ENCODE measurements at places on chromosomes 13 and 19.

GRCh38 chr13:28440774-28441504 lies 54.0 kb downstream of the FLT1 start:
- DNase-seq, result no peak

GRCh38 chr13:21066946-21067345 lies 5.6 kb upstream of the LATS2 start:
- DNase-seq, result peak; percentile 63

DNA sequence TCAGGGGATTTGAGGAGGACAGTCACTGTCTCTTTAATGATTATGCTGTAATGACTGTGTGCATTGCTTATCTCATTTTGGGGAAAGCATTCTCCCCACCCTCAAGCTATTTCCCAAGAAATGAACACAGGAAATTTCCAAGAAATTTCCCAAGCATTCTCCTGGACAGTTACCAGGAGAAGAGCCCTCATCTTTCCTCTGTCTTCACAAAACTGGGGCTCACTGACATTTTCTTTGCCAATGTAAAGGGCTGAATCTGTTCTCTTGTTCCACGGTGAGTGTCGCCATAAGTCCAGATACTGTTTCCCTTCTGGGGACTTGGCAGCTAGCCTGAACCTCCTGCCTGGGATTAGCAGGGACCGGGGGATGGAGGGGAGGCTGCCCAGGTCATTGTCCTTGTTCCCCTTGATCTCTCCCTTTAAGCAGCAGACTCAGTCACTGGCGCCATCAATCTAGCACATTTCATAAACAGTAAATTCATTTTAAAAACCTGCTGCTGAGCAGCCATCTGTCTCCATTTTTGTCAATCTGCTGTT lies 172.8 kb downstream of the DNAJC15 start:
- DNase-seq, result no peak

- peak; percentile 86 for DNase-seq
Observed at GRCh38 chr19:8484331-8484894, 18.0 kb downstream of the PRAM1 start.

DNA sequence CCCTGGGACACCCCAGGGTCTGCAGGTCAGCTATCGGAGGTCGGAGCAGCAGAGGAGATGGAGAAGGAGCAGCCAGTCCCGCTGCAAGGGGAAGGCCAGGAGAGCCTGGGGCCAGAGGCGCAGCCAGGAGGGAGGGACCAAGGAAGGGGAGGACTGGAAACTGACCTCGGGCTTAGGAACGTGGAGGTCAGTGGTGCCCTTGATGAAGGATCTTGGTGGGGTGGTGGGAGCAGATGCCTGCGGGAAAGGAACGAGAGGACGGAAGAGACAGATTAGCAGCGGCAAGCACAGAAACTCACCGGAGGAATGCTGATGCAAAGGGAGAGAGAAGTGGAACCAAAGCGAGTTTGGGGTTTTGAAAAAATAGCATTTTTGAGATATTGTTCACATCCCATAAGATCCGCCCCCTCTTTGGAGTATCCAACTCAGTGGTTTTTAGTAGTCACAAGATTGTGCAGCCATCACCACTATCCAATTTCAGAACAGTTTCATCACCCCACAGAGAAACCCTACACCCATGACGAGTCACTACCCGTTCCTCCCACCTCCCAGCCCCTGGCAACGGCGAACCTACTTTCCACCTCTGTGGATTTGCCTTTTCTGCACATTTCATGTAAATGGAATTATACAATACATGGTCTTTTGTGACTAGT lies 22.1 kb downstream of the PLEKHF1 start:
- peak; percentile 77 for DNase-seq

GRCh38 chr13:20294497-20294896 lies 62.4 kb upstream of the GJB6 start:
- peak; percentile 2 for DNase-seq

DNA sequence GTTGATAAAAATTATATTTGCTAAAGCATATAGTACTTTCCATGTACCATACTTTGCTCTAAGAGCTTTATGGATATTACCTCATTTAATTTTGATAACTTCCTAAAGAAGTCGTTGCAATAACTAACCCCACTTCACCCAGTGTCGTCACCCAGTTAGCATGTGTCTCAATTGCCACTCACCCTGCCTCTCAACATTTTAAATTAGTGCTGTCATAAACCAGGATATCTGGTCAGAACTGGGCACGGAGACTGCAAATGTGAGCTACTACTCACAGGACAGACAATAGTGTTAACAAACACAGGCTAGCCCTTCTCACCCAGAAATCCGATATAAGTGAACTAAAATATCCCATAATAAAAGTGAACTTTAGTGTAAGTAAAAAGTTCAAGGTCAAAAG lies 430.6 kb downstream of the KLF12 start:
- DNase-seq, result no peak

DNA sequence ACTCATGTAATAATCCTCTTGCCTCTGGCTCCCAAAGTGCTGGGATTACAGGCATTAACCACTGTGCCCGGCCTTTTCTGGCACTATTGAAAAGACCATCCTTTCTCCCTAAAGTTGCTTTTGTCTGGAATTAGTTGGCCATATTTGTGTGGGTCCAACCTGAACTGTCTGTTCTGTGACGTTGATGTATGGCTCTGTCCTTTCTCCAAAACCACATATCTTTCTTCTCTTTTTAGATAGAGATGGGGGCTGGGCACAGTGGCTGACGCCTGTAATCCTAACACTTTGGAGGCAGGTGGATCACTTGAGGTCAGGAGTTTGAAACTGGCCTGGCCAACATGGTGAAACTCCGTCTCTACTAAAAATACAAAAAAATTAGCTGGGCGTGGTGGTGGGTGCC lies 17.9 kb downstream of the DNM2 start:
- no peak for DNase-seq

GRCh38 chr19:4738734-4739133 lies 15.1 kb upstream of the DPP9 start:
- DNase-seq, result no peak

GRCh38 chr13:67283637-67284036 lies 53.5 kb upstream of the PCDH9 start:
- DNase-seq, result no peak

GRCh38 chr13:79989217-79989661 lies 351.7 kb downstream of the SPRY2 start:
- DNase-seq, result no peak

DNA sequence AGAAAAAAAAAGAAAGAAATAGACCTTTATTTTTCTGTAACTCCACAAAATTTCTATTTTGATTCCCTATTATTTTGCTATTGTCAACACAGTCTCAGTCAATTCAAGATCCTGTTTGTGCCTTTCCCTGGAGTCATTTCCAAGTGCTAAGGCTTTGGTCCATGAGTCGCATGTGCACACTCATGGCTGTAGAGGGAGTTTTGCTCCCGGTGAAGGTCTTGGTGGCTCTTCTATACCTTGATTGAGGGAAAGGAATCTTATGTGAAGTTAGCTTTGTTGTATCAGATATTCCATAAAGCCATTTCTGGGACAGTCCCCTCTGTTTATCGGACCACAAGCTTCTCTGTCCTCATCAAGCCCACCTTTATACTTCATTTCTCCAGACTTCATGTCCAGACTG lies 58.7 kb upstream of the ALOX5AP start:
- no peak for DNase-seq

DNA sequence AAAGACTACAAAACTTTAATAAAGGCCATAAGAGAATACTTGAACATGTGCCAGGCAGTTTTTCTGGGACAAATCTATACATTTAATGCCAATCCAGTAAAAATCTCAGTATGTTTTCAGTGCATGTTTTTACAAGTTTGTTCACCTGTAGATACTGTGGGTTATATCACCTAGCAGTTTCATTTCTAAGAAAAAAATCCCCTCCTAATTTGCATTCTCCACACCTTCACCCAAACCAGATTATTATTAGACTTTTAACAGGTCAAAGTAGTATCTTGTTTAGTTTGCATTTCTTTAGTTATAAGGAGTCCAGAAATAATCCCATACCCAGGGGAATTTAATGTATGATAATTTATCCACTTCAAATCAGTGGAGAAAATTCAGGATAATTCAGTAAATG lies 17.0 kb upstream of the LPAR6 start:
- no peak for DNase-seq

DNA sequence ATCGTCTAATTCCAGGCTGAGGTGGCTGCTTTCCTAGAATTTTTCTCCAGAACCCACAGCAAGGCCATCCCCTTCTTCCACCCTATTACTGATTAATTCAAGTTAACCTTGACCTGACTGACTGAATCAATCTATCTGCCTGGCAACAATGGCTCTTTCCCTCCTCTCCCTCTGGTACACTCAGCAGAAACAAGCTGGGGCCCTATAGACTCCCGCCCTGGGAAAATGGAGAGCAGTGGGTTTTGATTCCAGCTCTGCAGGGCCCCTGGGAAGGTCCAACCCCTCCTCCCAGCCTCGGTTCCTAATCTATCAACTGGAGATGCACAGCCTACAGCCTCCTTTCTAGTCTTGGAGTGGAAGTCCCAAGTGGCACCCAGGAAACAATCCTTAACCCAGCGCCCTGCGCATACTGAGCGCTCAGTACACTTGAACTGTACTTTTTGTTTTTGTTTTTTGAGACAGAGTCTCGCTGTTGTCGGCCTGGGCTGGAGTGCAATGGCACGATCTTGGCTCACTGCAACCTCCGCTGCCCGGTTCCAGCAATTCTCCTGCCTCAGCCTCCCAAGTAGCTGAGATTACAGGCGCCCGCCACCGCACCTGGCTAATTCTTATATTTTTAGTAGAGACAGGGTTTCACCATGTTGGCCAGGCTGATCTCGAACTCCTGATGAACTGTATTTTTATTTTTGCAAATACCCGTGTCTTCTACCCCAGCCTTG lies 5.2 kb upstream of the C3 start:
- no peak for DNase-seq

GRCh38 chr13:28805193-28805819 lies 14.8 kb upstream of the MTUS2 start:
- DNase-seq, result peak; percentile 64

GRCh38 chr13:58933475-58933874 lies 1230.3 kb downstream of the DIAPH3 start:
- no peak for DNase-seq

DNA sequence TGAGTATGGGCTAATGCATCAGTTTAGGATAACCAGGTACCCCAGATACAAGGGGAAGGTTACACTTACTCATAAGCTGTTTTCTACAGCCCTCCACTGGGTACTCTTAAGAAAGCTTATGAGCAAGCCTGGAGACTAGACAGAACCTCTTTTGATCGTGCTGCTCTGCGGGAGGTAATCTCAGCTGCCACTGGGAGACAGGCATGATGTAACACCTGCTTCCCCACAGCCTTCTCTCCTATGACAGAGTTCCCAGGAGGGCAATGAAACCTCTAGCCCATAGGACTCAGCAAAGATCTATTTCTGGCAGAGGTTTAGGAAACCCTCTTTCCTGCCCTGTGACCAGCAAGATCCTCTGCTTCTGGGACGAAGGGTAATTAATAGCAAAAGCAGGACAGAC lies 65.6 kb downstream of the WASF3 start:
- DNase-seq, result no peak

DNA sequence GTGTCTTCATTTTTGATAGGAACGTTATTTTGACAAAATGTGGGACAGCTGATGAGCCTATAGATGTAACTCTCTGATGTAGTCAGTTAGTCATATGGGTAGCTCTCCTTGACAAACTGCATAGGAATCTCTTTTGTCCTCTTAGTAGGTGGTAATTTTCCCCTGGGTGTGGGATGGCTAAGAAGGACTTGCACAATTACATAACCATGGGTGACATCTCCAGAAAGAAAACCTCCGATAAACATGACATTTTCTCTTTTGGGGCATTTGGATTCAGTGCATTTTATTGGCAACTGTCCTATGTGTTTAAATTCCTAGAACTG lies 41.8 kb downstream of the IGFL3 start:
- no peak for DNase-seq

DNA sequence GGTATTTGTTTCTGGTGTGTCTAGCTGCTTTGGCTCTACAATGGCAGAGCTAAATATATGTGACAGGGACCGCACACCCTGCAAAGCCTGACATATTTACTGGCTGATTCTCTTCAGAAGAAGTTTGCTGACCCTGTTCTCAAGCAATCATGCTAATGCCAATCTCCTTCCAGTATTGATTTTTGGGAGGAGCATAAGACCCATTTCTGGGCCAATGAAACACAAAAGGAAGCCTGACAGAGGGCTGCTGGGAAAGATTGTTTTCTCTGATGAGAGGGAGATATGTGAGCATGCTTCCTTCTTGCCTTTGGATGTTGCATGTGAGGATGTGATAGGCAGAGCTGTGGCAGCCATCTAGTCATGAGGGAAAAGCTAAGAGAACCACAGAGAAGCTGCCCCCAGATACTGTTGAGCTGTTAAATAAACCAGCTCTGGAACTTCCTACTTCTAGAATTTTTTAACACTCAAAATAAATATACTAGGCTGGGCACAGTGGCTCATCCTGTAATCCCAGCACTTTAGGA lies 31.4 kb upstream of the TPTE2 start:
- no peak for DNase-seq

DNA sequence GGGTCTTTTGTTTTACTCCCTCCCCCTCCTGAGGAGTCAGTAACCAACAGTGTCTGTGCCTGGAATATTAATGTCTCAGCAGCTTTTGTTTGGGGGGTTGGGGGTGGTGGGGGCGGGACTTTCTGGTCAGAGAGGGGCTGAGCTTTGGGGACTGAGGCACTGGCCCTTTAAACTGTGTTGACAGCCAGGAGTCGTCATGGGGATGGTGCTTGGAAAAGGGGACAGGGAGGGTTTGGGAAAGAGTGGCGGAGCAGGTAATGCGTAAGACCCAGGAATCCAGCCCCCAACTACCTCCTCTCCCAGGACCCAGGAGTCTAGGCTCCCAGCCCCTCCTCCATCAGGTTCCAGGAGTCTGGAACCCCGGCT lies 5.2 kb downstream of the CADM4 start:
- DNase-seq, result no peak

DNA sequence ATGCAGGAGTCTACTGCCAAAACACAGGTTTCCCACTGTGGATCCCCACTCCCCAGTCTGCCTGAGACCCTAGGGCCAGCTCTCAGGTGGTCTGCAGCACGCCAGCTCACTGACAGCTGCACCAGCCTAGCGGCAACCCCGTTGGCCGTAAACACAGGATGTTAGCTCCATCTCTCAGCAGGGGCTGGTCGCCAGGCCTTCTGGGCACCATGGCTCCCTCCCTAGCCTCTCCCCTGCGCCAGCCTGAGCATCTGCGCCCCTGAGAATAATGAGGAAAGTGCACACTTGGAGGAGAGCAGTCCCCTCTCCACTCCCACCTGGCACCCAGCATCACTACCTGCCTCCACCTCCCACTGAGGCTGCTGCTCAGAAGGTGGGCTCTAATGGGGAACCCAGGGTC lies 20.8 kb upstream of the EPHX3 start:
- no peak for DNase-seq

- DNase-seq, result no peak
Observed at GRCh38 chr13:98239162-98240076, 62.4 kb upstream of the RNF113B start.
